Stimulated activated CD4-positive, alpha-beta T cell treated with anti-CD3 and anti-CD28 coated beads, Interleukin-15, amount 100 ng/mL, for 1 hour (primary cell): ENCODE measurements at places on chromosomes 7 and 10.

DNA sequence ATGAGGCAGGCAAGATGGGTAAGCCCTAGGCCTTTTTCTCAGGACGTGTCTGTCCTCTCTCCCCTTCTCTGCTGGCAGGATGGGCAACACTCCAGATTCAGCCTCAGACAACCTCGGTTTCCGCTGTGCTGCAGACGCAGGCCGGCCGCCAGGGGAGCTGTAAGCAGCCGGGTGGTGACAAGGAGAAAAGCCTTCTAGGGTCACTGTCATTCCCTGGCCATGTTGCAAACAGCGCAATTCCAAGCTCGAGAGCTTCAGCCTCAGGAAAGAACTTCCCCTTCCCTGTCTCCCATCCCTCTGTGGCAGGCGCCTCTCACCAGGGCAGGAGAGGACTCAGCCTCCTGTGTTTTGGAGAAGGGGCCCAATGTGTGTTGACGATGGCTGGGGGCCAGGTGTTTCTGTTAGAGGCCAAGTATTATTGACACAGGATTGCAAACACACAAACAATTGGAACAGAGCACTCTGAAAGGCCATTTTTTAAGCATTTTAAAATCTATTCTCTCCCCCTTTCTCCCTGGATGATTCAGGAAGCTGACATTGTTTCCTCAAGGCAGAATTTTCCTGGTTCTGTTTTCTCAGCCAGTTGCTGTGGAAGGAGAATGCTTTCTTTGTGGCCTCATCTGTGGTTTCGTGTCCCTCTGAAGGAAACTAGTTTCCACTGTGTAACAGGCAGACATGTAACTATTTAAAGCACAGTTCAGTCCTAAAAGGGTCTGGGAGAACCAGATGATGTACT lies 13.1 kb downstream of the PHKG1 start:
- no peak for DNase-seq

- no peak for DNase-seq
These were observed 154.2 kb downstream of the ARHGAP12 start for GRCh38 chr10:31774299-31774900.

DNA sequence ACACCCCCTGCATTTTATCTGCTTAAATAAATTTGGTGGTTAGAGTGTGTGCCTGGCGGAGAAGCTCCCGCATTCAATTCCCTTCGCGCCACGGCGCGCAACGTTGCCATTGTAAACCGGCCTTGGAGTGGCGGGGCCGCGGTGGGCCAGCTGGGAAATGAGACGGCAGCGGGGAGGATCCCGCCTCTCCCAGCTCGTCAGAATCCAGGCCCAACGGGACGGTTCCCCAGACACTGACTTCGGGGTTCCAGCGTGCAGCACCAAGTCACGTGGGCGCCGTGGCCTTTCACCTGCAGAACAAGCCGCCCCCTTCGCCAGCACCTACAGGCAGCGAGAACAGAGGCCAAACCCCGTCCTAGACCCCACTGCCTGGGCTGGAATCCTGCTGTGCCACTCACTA lies 103.4 kb downstream of the GRID1 start:
- DNase-seq, result no peak

- DNase-seq, result no peak
These were observed 18.0 kb downstream of the CALU start for GRCh38 chr7:128757203-128757602.

DNA sequence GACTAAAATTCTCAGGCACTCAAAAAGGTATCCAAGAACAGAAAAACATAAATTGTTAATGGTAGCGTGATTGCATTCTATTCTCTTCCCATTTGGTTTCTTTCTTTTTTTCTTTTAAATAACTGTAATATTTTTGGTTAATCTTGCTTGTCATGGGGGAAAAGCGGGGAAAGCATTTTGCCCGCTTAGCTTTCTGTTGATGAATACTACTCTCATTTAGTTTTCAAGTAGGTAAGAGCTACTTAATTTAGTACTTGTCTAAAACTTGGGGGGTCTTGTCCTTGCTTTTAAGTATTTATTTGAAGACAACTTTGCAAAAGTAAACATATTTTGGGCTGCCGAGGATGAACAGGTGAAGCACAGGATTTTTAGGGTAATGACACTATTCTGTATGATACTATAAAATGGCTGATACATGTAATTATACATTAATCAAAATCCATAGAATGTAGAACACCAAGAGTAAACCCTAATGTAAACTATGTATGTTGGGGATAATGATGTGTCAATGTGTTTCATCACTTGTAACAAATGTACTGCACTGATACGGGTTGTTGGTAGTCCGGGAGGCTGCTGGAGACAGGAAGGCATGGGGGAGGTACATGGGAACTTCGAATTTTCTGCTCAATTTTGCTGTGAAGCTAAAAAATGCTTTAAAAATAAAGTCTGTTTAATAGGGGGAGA lies 1.7 kb downstream of the TES start:
- no peak for DNase-seq

- DNase-seq, result no peak
These were observed 97.3 kb downstream of the WNT2 start for GRCh38 chr7:117225536-117225935.

DNA sequence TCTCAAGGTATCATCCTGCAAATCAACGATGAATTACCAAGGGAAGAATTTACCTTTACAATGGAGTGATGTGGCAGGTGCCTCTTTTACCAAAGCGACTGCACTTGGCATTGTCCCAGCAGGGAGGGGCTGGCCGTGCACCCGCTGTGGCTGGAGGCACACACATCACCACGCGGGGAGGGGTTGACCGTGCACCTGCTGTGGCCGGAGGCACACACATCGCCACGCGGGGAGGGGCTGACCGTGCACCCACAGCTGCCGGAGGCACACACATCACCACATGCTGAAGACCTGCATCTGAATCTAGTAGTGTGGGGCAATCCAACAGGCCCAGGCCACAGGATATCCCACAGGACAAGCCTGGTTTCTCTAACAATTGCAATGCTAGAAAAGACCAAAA lies 493.5 kb downstream of the DNAJB6 start:
- no peak for DNase-seq

GRCh38 chr10:76168437-76168836 lies 737.0 kb downstream of the LRMDA start:
- DNase-seq, result no peak
